LHCN-M2 (cell line): ENCODE measurements at places on chromosomes 1 and 21. TPM values are rescaled to one million over a fixed set of nuclear protein-coding genes. Genes with fewer than 3 reads are reported as not detected.

Gene DCST1
- not detected in 2 replicates for total RNA-seq

Gene CDC7
- 13.0 and 14.5 TPM in 2 replicates for total RNA-seq

Gene SNX7
- 56.7 and 58.5 TPM in 2 replicates for total RNA-seq

Gene GUCA2A
- total RNA-seq, result not detected in 2 replicates

DNA sequence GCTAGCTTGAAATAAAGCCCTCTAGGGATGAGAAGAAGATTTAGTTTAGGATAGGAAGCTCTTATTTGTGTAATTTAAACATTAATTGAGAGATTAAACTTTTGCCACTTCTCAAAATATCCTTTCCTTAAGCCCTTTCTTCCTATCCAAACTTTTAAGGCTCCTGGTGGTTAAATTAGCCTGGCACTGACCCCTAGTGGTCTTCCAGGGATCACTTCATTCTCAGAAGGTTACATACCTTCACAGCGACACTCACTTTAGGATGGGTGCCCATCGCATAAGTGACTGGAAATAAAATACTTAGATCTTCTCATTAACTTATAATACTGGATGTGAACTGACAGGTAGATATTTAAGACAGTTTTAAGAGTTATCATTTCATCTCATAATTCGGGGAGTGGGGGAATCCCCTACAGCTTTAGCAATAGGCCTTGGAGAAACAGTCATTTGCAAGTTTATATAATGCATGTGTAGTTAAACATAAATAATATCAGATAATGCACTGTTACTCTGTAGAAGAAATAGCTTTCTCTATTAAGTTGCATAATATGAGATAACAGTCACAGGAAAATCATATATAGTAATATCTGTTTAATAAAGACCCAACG, 7.4 kb downstream of the LHX9 start:
- DNase-seq, result peak; percentile 58

- no peak for DNase-seq
Observed at GRCh38 chr1:218459450-218459849, 114.3 kb downstream of the TGFB2 start.

- DNase-seq, result no peak
Observed at GRCh38 chr1:157540160-157540748, 12.1 kb downstream of the FCRL5 start.

DNA sequence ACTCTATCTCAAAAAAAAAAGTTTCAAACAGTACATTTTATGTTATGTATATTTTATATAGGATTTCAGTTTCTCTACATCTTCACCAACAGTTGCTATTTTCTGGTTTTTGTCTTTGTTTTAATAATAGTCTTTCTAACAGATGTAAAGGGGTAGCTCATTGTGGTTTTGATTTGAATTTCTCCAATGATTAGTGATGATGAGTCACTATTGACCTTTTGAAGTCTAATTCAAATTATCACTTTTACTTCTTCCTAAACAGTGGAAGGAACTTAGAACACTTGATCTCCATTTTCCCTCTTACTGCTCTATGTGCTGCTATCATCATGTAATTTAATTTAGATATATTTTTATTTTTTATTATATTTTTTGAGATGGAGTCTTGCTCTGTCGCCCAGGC, 31.7 kb upstream of the SHCBP1L start:
- peak; percentile 64 for DNase-seq

- no peak for DNase-seq
Observed at GRCh38 chr1:23915466-23915865, 2.3 kb upstream of the CNR2 start.

DNA sequence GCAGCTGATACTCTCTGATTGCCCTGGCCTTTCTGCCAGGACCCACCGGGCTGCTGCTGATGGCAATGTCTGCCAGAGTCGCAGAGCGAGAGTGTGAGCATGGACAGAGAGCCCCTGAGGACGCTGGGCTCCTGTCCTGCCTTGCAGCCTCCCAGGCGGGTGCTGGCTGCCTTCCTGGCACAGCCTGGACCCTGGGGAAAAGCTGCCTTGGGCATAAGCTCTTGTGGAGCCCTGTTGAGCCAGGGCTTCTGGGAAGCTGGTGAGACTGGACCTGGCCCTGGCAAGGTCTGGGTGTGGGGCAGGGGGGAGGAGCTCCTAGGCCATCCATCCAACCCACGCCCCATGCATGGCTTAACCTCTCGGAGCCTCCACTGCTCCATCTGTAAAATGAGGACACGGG, 105.8 kb upstream of the WNT4 start:
- DNase-seq, result no peak

DNA sequence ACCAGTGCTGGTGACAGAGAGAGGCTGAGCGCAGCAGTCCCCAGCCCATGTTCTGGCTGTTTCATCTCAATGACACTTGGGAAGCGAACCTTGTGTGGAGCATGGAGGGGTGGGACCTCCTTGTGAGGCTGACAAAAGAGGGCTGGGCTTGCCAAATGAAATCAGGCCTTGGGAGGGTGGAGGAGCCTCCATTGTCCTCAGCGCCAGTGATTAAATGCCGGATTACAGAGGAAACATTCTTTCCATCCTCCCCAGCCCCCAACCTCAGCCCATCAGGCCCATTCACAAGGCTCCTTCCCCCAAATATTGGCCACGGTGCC, 63.3 kb upstream of the PAXBP1 start:
- no peak for DNase-seq
